ENCODE measurements at places on chromosomes 7 and 10.

DNA sequence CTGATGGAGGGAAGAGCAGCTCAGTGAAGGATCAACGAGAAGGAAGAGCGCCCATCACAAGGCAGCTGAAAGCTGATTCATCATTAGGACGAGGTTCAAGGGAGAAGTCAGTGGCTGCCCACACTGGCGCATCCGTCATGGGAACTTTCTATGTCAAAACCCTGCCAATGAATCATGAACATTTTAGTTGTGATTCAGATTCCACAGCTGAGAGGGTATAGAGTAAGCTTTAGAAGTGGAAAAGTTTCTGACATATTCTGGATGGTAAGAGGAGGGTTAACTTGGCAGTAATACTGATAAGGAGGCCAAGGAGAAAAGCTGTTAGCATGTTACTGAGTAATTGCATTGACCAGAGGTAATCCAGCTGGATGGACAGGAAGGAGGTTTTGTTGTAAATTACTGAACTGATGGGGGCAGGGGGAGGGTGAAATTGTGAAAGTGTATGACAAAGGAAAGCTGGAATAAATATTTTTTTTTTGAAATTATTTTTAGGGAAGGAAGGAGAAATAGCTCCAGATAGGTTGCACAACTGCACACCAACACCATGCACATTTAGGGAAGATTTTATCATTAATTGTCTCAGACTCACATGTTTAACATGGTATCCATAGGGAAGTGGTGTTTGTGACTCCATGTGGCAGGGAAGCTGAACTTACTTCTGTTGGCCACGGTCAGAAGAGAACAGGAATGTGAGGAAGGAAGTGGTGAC, 78.3 kb upstream of the NRP1 start:
- DNase-seq = no peak

- DNase-seq = no peak
Observed at GRCh38 chr10:114356751-114357514, 47.4 kb downstream of the AFAP1L2 start.

- DNase-seq = no peak
Observed at GRCh38 chr10:116771101-116771958, 29.0 kb upstream of the HSPA12A start.

DNA sequence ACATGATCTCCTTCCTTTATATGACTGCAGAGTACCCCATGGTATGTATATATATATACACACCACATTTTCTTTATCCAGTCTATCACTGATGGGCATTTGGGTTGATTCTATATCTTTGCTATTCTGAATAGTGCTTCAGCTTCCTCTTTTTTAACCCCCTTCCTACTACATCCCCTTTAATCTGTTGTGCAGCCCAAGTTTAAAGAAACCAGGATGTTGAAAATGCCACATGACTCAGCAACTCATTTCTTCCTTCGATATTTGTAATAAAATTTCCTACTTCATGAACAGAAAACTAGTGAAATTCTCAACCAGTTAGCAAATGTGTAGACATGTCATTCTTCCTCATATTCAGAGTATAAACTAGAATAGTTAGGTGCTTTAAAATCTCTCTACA, 1245.7 kb upstream of the SORCS1 start:
- DNase-seq = no peak

GRCh38 chr10:102413053-102413705, 5.4 kb downstream of the PSD start:
- DNase-seq = peak; percentile 68

- DNase-seq = peak; percentile 62
Observed at GRCh38 chr10:109933984-109934565, 10.8 kb upstream of the XPNPEP1 start.

GRCh38 chr10:84177541-84178141, 4.0 kb downstream of the GPR15LG start:
- DNase-seq = peak; percentile 80

DNA sequence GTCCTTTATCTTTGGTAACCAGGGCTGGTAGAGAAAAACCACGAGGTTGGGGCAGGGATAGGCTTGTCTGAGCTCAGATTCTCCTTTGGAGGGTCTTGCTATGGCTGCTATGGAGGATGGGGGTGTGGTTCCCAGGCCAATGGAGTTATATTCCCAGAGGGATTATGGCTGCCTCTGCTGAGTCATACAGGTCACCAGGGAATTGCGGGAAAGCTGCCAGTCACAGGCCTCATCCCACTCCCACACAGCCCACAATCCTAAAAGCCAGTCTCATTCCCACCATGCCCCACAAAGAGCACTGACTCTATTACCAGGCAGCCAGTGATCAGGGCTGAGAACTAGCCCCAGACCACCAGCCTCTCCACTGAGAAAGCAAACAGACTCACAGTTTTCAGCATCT, 316.6 kb upstream of the TMEM229A start:
- no peak for DNase-seq

GRCh38 chr7:25928549-25929330, 223.3 kb upstream of the NFE2L3 start:
- no peak for DNase-seq

DNA sequence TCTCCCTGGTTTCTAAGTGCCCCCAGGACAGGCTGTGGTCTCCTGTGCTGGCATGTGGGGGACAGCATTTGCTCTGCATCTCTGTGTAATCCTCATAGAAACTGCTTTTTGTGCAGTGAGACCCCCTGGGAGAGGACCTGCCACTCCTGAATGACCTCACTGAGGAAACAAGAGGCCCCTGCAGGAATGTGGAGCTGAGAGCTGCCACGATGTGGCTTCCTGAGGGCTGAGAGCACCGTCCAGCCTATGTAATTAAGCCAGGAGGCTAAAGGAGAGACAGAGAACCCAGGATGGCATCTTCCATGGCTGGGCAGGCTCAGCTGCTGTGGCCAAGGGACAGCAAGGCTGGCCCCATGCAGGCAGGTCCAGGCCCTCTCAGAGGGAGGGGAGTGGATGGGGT, 32.3 kb upstream of the ADGRA1 start:
- no peak for DNase-seq

DNA sequence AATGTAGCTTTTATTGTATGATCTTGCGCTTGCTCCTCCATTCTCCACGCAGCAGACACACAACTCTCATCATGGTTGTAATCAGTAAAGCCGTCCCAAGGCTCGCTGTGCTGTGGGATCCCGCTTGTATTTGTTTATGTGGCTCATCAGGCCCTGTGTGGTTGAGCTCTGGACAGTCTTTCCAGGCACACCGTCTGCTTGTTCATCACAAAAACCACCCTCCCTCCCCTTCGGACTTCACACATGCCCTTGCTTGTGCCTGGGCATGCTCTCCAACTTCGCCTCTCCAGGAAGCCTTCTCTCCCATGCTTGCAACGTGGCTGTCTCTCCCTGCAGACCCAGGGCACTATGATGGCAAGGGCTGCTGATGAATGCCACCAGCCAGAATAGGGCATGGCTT, 62.4 kb downstream of the HK1 start:
- DNase-seq = no peak

DNA sequence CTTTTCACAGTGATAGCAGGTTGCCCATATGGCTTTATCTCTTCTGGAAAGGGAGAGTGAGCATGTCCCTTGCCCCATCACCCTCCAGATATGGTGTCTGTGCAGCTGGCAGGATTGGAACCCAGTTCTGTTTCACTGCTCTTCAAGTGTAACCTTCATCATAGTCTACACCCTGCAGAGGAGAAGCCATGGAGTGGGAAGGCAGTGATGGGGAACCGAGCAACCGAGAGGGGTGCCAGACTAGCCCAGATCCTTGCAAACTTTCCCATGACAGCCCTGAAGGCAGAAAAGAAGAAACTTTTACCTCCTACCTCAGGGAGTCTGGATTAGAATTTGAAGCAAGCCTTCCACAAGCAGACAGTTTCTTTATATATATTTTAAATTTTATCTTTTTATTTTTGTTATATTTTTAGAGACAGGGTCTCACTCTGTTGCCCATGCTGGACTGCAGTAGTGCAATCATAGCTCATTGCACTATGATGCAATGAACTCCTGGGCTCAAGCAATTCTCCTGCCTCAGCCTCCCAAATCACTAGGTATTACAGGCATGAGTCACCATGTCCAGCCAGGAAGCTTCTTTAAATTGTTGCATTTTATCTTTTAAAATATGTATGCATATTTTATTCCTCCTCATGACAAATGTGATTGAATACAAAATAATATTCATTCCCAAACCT, 133.3 kb downstream of the KCNMA1 start:
- no peak for DNase-seq

- peak; percentile 71 for DNase-seq
Observed at GRCh38 chr10:6239213-6239991, 36.7 kb downstream of the PFKFB3 start.

GRCh38 chr10:133134411-133135115, 25.5 kb upstream of the KNDC1 start:
- DNase-seq = no peak

DNA sequence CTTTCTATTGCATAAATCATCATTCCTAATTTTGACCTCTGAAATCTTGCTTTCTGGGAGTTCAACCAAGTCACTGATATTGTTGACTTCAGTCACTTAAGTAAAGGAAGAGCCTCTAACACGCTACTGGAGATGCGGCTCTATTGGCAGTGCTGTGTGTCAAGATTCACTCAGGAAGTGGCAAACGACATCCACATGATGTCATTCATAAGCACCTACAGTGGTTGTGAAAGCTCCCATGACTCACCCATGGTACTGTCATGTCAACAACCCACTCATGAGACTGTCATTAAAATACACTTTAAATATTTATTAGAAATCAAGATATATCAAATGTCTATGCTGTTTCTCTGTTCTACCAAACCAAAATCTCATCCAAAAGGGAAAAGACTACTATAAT, 52.5 kb upstream of the LHFPL3 start:
- no peak for DNase-seq

DNA sequence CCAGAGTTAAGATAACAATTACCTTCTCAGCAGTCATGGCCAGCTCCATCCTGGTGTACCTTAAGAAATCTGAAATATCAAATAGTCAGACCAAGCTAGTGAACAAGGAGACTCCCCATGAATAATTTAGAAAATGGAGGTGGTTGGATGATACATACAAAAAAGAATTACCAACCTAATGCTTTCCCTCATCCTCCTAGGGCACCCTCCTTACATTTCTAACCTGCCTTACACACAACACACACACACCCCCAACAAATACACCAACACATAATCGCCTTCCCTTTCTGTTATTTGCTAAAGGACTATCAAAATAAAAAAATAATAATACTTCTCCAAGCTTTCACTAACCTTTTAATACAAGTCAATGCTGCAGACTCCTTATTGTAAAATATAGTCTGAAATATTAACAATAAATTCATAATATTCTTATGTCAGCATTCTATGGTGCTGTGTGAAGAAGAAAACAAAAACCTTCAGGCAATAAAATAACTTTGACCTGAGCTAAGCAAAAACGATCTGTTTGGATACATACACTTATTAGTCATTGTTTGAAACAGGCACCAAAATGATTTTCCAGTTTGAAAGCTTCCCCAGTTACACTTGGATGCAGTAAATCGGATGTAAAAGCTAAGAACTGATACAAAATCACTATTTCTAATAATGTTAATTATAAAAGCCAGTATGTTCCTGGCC, 3.4 kb downstream of the TWIST1 start:
- DNase-seq = no peak

- DNase-seq = no peak
Observed at GRCh38 chr7:94195201-94195600, 191.0 kb upstream of the BET1 start.

DNA sequence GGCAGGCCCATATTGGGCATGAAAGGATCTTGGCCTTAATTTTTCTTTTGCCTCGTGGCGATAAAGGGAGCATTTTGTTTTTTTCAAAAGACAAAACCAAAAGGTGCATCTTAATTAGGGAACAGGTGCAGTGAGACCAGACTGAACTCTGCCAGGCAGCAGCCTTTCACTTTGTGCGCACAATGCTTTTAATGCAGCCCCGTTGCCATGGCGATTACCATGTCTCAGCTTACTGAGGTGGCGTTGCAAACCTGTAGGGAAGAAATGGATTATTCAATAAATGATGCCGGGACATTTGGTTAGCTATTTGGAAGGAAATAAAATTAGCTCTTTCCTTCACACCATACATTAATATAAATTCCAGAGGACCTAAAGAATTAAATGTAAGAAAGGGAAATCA, 61.9 kb downstream of the MYL10 start:
- DNase-seq = no peak

DNA sequence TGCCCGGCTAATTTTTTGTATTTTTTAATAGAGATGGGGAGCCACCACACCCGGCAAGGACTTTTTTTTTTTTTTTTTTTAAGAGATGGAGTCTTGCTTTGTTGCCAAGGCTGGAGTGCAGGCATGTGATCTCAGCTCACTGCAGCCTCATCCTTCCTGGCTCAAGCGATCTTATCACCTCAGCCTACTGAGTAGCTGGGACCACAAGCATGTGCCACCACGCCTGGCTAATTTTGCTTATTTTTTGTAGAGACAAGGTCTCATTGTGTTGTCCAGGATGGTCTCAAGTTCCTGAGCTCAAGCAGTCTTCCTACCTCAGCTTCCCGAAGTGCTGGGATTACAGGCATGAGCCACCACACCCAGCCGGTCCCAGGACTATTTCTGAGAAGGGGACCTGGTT, 9.3 kb upstream of the MCU start:
- no peak for DNase-seq

DNA sequence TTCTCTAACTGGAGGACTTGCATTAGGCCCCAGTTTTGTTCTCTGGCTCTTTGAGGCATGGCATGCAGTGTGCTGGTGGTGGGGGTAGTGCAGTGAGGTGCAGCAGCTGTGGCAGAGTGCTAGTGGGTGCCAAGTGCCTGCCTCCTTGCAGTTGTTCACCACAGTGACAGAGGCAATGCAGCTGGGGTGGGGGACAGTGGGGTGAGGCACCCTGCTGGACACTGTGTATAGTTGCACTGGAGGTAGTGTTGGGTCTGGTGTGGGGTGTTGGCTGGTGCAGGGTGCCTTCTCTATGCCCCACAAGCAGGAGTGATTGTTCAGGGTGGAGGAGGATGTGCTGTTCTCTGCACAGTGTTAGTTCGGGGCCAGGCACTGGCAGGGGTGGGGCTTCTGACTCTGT, 21.7 kb upstream of the KEL start:
- no peak for DNase-seq

GRCh38 chr10:131821378-131822012, 79.3 kb upstream of the PPP2R2D start:
- no peak for DNase-seq

DNA sequence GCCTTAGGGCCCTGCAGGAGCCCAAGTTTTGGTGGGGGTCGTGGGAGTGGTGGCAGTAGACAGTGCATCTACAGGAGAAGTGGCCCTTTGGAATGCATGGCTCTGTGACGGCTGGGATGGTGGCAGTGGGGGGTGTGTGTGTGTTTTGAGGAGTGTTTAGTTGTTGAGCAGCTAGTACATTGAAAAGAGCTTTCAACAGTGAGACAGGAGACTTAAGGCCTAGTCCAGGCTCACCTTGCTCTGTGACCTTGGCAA, 27.1 kb downstream of the ZNF775 start:
- DNase-seq = peak; percentile 38

DNA sequence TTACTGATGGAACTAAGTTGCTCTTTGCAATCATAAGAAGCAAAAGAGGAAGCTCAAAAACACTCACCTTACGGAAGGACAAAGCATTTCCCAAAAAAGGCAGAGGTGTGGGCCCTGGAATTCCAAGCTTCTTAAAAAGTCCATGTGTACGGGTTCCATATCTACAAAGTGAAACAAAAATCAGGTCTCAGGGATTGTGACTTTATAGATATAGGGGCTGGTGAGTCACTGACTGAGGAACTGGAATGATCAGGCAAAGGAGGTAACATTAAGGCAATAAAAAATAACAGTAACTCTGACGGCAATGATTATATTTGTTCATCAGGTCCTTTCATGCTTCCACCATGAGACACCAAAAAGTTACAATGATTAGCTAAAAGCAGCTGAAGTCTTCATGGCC, 4.0 kb downstream of the CYP3A7 start:
- no peak for DNase-seq
